ENCODE measurements at places on chromosomes 7 and 10. TPM values are rescaled to one million over a fixed set of nuclear protein-coding genes. Genes with fewer than 3 reads are reported as not detected.

- peak; percentile 59 for DNase-seq
Observed at GRCh38 chr7:101891936-101892640, 74.7 kb downstream of the CUX1 start.

- no peak for DNase-seq
Observed at GRCh38 chr10:114279901-114280644, 41.0 kb downstream of the VWA2 start.

DNA sequence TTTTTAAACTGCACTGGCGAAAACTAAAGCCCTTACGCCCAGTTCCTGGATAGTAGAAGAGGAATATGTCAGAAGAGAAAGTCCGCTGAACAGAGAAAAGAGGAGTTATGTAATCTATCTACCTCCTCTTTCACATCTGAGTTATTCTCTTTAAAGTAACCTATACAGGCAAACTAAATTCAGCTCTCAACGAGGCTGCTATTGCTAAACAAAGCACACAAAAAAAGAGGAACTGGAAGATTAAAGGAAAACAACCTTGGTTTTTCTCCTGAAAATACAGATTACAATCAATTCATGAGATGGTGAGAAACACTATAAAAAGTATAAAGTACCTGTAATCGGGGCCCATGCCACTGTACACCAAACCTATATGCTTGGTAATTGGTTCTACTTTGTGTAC is 5.8 kb downstream of the PSMA2 start:
- no peak for DNase-seq

Gene ENTPD1
- total RNA-seq: 0.52 TPM

GRCh38 chr7:31602041-31602625 is 84.9 kb upstream of the PPP1R17 start:
- no peak for DNase-seq

DNA sequence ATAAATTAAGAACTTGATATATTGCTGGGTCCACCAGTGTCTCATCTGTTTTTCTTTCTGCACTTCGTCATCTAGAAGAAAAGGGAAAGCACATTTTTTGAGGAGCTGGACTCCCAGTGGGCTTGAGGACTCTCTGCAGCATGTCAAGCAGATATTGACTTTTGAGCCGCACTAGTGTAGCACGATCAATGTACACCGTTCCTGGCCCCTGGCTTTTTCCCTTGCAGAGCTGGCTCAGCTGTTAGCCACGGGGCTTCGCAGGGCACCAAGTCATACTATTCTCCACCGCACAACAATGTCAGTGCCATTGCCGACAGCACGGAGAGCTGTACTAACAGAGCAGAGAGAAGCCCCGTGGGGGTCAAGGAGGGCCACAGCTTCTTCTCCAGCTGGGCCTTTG is 235.4 kb upstream of the HABP2 start:
- DNase-seq: no peak

DNA sequence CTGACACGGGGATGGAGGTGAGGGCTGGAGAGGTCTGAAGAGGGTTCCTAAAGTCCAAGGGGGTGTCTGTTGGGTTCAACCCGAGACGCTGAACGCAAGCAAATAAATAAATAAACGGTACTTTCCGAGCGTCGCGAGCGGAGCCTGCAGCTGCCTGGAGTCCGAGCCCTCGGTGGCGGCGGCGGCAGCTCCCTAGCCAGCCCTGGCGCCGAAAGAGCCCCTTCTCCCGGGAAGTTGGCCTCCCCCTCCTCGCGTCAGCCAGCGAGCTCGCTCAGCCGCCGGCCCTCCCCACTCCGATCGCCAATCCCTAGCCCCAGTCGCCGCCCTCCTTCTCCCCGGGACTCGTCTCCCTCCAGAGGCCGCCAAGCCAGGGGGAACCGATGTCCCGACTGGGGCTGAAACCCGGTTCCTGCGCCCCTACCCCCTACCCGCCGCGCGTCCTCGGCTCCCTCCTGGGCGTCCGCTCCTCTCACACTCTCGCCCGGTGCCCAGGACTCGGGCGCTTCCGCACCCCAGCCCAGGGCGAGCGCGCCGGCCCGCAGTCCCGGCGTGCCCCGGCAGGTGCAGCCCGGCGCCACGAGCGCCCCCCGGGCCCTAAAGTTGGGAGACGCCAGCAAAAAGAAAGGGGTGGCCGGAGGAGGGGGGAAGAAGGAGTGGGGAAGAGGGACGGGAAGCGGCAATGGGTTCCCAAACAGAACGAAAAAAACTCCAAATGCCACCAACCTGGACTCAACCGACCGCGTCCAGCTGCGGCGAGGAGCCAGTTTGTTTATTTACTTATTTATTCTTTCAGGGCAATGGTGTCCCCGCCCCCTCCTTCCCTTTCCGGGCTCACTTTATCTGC is at the start of gene GFRA1:
GFRA1 (minus strand) TSS at position 767 of the 844 bp plus-strand sequence. CDS start 1,177 bp downstream, outside the sequence.
- no peak for DNase-seq

DNA sequence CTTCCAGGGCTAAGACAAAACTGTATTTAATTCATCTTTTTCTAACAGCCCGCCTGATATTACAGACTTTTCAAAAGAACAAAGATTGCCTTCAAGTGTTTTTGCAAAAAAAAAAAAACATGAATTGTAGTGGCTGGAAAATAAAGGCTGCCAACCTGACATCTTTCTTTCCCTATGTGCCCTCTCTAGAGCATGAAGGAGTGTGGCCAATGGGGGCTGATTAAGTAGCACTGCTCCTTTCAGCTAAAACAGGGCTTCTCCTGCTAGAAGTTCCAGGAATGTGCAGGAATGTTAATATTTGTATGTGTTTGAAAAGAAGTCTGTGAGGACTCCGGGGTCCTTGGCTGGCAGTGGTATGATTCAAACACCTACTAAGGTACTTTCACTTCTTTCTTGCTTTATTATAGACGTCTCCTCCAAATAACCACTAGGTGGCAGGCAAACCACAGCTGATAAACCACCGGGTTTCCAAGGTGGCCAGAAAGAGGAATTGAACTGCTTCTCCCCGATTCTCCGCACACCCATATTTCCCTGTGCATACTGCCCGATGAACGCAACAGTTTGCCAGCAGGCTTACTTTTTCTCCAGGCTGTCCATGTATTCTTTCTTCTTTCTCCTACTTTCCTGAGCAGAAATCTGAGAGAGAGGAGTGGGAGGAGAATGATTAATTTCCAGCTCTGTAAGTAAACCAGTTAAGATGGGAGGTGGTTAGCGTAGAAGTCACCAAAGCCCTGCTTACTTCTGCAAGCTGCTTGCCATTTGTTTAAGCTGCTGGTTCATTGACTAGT is 56.8 kb upstream of the DGKI start:
- peak; percentile 64 for DNase-seq

GRCh38 chr7:114364151-114364550 is 50.5 kb upstream of the FOXP2 start:
- DNase-seq: no peak

- no peak for DNase-seq
Observed at GRCh38 chr7:31707089-31707488, 20.1 kb downstream of the PPP1R17 start.

DNA sequence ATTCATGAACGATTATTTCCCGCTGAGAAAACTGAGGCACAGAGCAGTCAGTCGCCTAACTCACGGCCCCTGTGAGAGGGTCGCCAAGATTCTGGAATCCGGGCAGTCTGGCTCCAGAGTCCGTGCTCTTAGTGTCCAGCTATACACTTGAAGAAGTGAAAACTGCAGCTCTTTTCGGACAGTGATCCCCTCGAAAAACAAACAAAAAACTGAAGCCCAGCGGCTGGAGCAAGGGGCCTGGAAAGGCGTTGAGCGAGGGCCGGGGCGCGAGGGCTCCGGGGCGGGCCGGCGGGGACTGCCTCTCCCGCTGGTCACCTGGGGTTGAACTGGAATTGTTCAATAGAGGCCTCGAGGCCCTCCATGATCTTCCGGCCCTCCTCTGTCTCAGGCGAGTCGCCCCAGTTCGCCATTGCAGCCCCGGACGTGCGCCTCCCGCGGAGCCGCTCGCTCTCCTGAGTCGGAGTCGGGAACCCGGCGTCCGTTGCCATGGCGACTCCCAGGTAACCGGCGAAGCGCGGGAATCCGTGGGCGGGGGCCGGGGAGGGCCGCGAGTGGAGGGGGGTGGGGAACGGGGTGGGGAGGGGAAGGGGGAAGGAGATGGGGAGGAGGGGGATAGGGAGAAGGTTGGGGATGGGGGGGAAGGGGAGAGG is 881 bp downstream of the C10orf67 start:
- DNase-seq: peak; percentile 52

DNA sequence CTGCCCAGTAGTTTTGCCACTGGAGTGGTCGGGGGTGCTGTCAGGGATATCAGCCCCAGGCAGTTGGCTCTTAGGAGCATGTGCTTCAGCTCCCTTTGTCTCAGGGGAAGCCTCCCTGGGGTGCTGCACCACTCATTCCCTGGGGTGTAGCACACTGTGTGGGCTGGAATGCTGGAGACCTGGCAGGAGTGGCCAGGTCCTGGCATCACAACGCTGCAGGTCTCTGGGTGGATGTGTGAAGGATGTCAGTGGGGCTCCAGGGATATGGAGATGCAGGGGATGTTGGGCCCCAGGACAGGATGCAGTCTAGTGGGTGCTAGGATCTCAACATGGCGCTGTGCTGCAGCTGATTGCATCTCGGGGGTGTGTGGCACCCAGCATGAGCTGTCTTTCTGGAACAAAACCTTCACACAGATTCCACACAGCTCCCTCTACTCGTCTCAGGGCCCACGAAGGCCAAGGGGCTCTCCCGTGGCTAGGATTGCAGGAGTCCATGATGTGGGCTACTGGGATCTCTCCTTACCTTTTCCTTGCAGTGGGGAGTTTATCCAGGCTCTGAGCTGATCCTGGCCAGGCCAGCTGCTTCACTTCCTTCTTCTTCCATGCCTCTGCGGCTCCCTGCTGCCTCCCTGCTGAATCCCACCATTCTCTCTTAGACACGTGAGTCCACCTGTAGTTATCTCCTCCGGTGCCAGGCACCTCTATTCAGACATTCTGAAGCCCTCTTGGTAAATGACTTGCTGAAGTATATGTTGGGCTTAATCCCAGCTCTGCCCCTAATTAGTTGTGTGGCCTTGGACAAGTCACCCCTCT is 295.1 kb downstream of the RPS24 start:
- no peak for DNase-seq

- DNase-seq: no peak
Observed at GRCh38 chr10:78849115-78849514, 219.7 kb upstream of the ZMIZ1 start.
